ENCODE measurements at places on chromosomes 3 and 15.

DNA sequence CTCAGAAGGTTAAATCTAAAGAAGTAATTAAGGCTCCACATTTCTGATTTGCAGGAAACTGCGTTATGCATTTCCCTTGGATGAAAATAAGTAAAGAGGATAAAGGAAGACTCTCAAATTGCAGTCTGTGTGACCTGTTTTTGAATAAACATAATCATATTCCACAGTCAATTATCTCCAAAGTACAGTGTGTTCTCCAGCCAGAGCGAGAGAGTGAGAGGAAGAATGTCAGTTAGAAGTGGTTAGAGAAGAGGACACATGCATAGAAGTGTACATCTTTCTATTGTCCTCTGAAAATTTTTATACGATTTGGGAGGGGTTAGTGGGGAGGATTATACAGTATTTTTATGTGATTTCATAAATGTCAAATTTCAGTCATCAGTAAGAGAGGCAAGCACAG lies 487.1 kb downstream of the LPP start:
- no peak for DNase-seq

GRCh38 chr3:169323578-169324451 lies 339.7 kb downstream of the MECOM start:
- no peak for DNase-seq

GRCh38 chr15:39438260-39438659 lies 142.6 kb upstream of the THBS1 start:
- DNase-seq = no peak

DNA sequence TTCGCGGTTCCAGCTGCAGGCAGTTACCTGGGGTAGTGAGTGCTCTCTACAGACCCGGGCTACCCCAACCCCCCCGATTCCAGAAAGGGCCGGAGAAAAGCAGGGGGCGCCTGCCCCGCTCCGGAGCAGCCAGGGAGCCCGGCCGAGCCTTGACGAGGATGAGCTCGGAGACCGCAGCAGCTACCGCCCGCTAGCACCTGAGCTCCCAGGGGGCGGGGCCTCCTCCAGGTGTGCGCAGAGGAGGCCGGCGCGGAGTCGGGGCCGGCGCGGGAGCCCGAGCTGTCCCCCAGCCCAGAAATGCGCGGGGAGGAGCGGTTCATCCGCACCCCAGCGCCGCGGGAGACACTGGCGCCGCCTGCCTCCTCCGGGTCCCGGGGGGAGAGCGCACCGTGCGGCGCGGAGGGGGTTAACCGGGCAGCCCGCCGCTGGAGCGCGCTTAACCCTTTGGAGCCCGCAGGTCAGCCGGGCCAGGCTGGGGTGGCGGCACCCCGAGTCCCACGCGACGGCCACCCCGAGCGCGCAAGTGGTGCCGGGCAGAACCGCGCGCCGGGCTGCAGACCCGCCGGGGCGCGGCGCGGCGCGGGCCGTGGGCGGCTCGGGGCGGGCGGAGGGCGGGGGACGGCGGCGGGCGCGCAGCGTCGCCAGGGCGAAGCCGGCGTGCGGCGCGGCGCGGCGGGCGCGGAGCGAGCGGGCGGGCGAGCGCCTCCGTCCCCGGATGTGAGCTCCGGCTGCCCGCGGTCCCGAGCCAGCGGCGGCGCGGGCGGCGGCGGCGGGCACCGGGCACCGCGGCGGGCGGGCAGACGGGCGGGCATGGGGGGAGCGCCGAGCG lies at the start of gene CACNA1D:
TSS of gene CACNA1D (plus strand) at position 649 of the 829 bp plus-strand sequence. CDS start 556 bp downstream, outside the sequence.
- DNase-seq = no peak

DNA sequence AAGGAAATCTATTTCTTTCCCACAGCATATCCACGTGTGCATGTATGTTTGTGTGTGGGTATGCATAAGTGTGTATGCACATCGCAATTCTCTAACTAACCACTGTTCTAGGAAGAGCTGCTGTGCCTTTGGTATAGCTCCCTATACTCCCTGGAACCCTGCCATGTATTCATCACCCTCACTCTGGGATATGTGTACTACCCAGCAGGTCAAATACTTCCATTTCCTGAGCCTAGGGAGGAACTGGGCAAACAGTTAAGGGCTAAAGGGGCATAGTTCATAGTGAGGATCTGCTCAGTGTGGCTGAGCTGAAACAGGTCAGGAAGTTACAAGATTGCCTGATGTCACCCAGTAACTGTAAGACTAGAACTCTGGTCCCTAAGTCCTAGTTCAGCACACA lies 260.4 kb downstream of the RPLP1 start:
- no peak for DNase-seq

DNA sequence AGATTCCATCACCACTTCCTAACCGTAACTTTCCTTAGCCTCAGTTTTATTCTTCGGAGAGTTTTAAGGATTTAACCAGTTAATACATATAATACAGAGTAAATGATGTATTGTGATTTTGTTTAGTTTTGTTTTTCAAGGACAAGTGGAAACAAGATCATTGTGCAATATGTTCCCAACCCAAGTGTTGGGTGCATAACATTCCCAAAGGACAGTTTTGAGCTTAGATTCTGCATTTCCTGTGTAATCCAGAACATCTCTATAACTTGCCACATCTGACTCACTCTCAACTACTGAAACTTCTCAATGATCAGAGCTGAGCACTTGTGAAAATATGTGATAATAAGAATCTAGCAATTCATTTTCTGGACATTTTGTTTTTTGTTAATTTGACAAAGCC lies 466.1 kb upstream of the PPP2R3A start:
- no peak for DNase-seq

DNA sequence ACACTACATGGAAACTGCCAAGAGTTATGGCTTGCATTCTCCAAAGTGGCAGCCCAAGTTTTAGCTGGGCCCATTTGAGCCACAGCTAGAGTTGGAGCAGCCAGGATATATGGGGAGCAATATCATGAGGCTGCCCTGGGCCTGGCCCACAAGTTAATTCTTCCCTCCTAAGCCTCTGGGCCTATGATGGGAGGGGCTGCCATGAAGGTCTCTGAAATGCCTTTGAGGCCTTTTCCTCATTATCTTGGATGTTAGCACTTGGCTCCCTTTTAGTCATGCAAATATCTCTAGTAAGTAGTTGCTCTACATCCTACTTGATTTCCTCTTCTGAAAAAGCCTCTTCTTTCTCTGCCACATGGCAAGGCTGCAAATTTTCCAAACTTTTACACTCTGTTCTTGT lies 257.5 kb upstream of the CHRM5 start:
- DNase-seq = no peak

DNA sequence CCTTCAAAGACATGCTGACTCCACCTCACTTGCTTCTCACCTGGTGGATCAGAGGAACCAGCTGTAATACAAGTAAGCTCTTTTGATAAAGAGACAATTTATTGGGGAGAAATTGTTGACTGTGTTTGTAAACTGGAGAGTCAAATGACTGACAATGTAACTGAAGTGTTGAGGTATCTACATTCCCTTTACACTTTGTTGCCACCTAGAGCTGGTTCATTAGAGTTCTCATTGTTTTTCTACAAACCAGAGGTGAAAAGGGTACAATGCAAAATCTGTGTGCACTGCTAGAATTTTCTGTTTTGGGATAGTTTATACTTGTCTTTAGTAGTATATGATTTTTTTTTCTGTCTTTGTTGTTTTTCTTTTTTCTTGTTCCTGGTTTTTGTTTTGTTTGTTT lies 8.7 kb upstream of the LRRC58 start:
- no peak for DNase-seq

All from activated T-cell treated with anti-CD3 and anti-CD28 coated beads, Interleukin-2, amount 50 U/mL, for 4 hours (primary cell).